ENCODE measurements at places on chromosomes 2 and 18.

- no peak for DNase-seq
Observed at GRCh38 chr2:209845666-209846065, 74.0 kb downstream of the UNC80 start.

DNA sequence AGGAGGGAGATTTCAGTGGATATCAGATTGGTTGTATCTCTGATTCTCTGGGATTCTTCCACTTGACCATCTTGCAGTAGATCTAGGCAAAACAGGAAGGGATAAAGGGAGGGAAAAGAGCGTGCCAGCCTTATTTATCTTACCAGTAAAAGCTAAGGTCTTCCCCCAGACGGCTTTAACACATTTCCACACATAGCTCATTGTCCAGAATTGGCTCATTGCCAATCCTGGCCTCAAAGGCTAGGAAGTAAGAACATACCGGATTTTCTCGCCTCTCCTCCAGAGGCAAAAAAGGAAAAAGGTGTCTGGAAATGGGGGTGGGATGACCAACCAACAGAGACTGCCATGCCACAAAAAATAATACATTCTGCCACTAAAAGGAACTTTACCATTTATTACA lies 411.6 kb upstream of the NRP2 start:
- DNase-seq, result no peak

GRCh38 chr2:113124984-113125855 lies 2.2 kb upstream of the IL1RN start:
- DNase-seq, result no peak

- peak; percentile 79 for DNase-seq
Observed at GRCh38 chr2:168457190-168457895, 1.3 kb downstream of the CERS6 start.
